ENCODE measurements at places on chromosomes 6 and 20. TPM values are rescaled to one million over a fixed set of nuclear protein-coding genes. Genes with fewer than 3 reads are reported as not detected.

DEF6 gene
- 0.52 TPM for total RNA-seq

RGS17 gene
- total RNA-seq, result 2.9 TPM

PKHD1 gene
- not detected for total RNA-seq

NHSL1 gene
- 19.0 TPM for total RNA-seq

SLC22A7 gene
- not detected for total RNA-seq

FOXS1 gene
- total RNA-seq, result 11.8 TPM

SLC13A3 gene
- 2.1 TPM for total RNA-seq

POU5F1 gene
- total RNA-seq, result not detected

SLC22A2 gene
- not detected for total RNA-seq

GHRH gene
- not detected for total RNA-seq

SMIM8 gene
- 12.1 TPM for total RNA-seq

DNA sequence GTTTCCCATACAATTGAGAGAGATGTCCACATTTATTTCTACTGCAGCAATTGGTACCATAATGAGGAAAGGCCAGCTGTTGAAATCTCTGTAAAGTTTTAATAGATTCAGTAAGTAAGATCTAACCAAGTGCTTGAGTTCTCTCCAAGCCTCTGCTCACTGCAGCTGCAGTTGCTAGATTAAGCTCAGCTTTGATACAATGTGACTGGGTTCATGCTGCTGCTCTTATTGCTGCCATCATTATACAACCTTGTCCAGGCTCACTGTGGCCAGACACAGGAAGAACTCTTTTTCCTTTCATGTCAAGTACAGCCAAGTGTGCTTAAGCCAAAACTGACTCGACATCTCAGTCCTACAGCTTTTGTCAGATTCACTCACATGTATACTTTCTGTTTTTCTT lies 423.5 kb downstream of the GJA1 start:
- no peak for DNase-seq

DNA sequence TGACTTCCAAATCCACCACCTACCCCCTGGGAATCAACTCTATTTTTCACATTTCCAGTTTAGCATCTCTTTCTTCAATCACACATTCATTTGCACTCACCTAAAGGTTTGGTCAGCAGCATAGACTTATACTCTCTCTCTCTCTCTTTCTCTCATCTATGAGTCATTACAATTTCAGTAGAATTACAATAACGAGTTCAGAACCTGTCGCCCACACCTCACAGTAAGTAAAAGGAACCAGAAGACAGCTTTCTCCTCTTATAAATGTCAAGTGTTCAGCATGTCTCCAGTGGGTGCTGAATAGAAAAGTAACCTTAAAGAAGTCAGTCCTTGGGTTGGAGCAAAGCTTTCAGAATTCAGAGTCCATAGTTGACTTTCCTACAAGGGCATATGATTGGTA lies 1.1 kb upstream of the PHACTR1 start:
- DNase-seq, result no peak

DNA sequence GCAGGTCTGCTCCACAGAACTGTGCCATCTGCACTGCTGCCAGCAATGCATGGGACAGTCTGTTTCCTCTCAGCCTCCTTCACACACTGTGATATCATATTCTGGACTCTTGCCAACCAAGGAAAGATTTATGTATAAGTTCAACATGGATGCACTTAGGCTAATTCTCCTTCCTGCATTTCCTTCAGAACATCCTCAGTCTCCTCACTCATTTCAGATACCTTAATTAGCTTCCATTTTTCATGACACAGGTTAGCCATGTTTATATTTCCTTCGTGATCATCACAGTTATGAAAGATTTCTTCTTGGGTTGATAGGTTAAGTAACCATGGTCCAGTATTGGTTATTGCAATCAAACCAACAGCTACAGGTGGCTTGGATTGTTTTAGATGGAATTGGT lies 46.4 kb upstream of the DDR1 start:
- no peak for DNase-seq

DNA sequence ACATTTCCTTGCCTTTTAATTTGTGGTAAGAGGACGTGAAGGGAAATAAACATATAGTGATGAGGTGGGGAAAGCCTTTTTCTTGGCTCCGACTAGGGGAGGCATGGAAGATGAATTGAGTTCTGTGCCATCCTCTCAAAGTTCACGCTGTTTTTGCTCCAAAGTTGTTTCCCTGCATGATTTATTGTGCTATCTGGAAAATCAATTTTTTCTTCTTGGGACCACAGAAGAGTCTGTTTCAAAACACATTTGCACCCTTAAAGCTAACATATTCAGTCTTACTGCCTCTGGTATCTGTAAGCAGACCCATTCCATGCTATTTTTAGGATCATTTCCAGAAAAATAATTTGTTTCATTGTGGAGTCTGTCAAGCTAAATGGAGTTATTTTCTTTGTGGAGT lies 57.6 kb upstream of the KCNG1 start:
- DNase-seq, result no peak

DNA sequence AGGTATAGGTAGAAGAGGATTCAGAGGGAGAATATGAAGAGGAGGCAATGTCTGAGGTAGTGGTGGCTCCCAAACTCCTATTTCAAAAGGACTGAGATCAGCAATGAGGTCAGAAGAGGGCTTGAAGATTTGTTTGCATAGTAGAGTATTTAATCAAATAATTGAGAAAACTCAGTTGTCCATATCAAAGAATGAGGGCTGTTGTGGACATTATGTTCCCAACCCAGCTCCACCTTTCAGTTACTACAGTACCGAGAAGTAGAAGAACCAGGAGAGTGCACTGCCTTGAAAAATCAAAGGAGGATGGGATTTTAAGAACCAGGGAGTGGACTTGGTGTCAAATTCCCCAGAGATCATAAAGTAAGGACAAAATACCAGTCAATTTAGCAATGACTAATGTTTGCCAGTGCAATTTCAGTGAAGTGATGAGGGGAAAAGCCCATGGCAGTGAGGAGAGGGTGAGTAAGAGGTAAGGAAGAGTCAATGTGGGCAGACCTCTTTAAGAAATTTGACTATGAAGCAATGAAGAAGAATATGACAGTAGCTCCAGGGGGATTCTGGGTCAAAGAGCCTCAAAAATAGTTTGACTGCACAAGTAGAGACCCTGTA lies 382.4 kb downstream of the PKHD1 start:
- DNase-seq, result no peak

DNA sequence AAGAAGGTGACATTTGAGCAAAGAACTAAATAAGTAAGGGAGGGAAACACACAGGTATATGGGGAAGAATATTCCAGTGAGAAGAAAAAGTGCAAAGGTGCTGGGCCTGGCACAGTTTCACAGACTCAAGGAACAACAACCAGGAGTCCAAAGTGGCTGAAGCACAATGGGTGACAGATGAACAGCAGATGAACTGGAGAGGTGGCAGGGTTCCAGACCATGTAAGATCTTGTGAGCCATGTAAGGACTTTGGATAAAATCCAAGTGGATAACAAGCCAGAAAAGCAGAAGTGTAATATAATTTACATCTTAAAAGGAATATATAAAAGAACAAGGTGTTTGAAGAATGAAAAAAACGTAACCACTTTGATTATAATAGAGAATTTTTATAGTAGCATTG lies 87.9 kb downstream of the MMS22L start:
- DNase-seq, result no peak

GRCh38 chr6:31510007-31510406 lies 12.1 kb downstream of the MICB start:
- peak; percentile 54 for DNase-seq

DNA sequence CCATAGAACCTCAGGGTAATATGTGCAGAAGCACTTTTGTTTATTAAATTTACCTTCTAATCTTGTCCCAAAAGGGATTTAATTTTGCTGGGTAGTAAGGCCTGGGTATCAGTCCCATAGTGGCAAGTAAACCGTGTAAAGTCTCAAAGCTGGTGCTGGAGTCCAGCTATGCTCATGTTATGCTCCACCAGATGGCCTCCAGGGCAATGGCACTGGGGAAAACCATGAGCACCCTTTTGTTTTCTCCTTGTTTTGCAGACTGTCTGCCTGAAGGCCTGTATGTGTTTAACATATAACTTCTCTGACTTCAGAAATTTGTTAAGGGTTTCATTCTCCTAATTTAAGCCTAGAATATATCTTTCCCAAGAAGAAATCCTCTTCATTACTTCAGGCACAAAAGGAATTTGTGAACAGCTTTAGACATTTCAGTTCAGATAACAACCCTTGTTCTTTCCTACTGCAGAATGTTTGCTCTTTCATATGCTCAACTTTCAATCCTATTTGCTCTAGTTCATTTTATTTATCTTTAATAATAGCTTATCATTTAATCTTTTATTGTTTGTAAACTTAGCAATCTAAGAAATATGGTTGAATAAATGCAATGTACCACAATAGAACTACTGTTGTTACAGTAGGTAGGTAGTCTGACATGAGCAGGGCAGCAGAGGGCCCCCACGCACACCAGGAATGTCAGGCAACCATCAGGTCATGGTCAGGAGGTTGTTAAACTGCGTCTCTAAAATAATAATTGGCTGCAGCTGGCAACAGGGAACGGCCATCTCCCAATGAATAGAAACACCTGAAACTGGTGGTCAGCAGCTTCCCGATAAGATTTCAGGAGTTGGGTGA lies 162.8 kb downstream of the TENT5A start:
- DNase-seq, result no peak

- DNase-seq, result no peak
Measured at GRCh38 chr6:29864037-29864810, 36.6 kb downstream of the HLA-G start.

- DNase-seq, result no peak
Measured at GRCh38 chr6:11925805-11926204, 86.3 kb upstream of the HIVEP1 start.

GRCh38 chr6:10626154-10626741 lies 68.2 kb downstream of the C6orf52 start:
- DNase-seq, result no peak

- DNase-seq, result no peak
Measured at GRCh38 chr20:16437387-16437996, 135.8 kb downstream of the KIF16B start.

DNA sequence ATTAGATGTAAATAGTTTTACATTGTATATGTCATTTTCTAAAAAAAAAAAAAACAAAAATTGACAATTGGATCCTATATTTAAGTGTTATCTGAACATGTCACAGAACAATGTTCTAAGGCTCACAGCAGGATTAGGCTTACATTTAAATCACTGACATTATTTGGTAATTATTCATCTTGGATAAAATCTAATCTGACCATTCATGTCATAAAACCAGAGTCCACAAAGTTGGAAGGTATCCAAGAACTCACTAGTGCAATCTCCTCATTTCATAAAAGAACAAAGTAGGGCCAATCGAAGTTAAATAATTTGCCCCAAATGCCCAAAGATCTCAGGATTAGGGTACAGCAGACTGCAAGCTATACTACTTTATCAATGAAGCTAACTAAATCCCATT lies 73.0 kb downstream of the PDSS2 start:
- no peak for DNase-seq
